ENCODE measurements at places on chromosomes 1 and 21.

DNA sequence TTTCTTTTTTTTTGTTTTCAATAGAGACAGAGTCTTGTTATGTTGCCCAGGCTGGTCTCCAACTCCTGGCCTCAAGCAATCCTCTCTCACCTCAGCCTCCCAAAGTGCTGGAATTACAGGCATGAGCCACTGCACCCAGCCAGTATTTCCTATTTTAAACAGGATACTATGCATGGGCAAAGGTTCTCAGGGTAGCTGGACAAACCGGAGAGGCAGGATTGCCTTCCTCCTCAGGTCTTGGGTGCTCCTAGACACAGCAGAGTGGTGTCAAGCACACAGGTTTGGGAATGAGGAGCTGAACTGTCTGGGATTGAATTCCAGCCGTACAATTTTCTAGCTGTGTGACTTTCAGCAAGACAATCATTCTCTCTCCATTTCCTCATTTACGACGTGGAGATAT lies 22.9 kb upstream of the HNRNPU start:
- DNase-seq: no peak

GRCh38 chr1:201753492-201753891 lies 75.5 kb upstream of the IPO9 start:
- no peak for DNase-seq

DNA sequence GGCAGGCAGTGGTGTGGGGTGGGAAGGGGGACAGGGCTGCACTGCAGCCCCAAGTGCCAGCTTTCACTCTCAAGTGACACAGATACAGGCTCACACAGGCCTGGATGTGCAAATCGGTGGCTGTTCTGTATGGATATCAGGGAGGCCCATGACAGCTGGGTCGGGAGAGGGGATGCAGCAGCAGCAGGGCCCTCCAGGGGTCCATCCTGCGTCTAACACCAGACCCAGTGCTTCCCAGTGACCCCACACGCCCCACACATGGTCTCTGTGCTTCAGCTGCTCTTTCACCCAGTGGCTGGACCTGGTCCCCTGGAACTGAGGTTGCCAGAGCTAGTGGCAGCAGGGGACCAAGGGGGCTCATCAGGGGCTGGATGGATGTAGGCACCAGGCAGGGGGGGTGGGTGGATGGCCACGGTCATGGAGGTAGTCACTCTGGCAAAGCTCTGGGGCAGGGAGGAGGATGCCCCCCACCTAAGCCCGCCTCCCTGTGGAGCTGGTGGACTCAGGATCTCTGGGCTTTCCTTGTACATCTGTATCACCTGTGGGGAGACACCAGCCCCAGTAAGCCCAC lies 13.9 kb downstream of the BTBD19 start:
- no peak for DNase-seq

- DNase-seq: peak; percentile 98
Observed at GRCh38 chr1:153990468-153991150, at the start of gene RPS27. TSS of gene RPS27 (plus strand) at chr1:153990762. CDS start at chr1:153990797, 35 bp downstream.

GRCh38 chr1:93579891-93580290 lies 101.7 kb downstream of the BCAR3 start:
- peak; percentile 92 for DNase-seq

DNA sequence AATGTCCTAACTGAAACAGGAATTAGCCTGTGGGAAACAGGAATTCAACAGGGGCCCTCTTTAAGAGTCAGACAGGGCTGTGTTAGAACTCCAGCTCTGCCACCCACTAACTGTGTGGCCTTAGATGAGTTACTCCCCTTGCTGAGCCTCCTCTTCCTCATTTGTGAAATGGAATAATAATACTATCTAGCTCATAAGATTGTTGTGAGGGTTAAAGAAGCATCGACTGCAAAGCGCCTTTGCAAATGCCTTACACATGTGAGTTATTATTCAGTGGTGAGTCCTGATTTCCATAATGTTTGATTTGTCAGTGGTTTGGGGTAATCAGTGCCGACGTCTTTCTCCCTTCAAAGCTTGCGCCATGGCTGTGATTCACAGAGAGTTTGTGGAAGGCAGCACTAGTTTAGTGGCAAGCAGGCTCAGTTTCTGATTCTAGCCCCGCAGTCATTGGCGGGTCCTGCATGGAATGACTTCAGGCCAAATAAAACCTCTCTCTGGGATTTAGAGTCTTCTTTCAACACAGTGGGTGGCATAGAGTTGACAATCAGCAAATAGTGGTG lies 388.5 kb downstream of the PLPP3 start:
- DNase-seq: no peak

DNA sequence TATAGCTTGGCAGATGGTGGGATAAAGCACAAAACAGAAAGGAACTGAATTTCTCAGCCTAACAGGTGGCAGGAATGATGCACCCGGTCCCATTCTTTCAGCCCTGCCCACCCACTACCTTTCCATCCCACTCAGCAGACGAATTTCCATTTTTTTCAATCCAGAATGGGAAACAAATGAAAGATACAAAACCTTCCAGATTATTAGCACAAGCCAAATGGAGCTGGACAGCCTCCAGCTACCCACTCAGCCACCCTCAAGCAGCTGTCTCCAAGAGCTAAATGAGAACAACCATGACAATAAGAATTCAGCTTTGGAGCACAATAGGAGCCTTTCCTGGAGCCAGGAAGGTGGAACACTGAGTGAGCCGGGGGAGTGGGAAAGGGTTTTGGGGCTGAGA lies 96.3 kb upstream of the ST6GALNAC5 start:
- DNase-seq: no peak

GRCh38 chr1:176903474-176903873 lies 261.0 kb downstream of the ASTN1 start:
- DNase-seq: peak; percentile 7

- no peak for DNase-seq
Observed at GRCh38 chr21:42515708-42516502, 2.3 kb downstream of the SLC37A1 start.

DNA sequence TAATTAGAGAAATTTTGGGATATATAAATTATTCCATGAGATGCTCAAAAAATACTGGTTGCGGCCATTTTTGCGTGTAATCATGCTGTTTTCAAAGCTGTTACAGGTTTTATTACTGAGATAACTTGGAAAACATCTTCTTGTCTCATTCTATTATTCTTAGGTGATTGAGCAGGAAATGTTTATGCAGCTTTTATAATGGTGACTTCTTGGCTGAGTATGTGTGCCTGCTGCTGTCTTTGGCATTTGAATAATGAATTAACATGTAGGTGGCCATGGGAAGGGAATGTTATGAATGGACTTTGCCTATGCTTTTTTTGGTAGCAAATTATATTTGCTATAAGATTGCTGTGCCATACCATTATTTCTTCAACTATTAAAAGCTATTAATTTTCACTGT lies 52.5 kb downstream of the RASAL2 start:
- DNase-seq: peak; percentile 22

- peak; percentile 75 for DNase-seq
Observed at GRCh38 chr1:59332983-59333382, 36.1 kb downstream of the FGGY start.

- DNase-seq: peak; percentile 41
Observed at GRCh38 chr1:150615346-150616201, 13.8 kb downstream of the ENSA start.

DNA sequence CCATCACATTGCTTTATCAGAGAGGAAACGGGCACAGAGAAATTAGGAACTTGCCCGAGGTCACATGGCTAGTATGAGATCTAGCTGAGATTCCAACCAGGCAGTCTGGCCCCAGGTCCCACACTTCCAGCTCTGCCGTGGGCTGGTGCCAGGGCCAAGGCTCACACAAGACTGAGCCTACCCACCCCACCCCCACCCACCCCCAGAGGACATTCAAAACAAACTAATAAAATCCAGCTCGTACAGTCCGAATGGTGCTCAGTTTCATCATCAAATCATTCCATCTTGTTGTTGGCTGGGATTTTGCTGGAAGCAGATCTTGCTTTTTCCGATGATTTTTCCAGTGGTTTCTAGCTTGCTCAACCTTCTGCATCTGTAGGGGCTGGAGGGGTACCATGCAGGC lies 27.9 kb downstream of the MATN1 start:
- no peak for DNase-seq

GRCh38 chr1:155184835-155185782 lies 11.5 kb downstream of the TRIM46 start:
- no peak for DNase-seq

GRCh38 chr1:110339407-110340206 lies 430 bp downstream of the RBM15 start:
- peak; percentile 77 for DNase-seq

GRCh38 chr1:34128186-34128889 lies 36.7 kb downstream of the CSMD2 start:
- DNase-seq: no peak

- DNase-seq: no peak
Observed at GRCh38 chr1:89051955-89052312, 13.1 kb downstream of the GBP1 start.

GRCh38 chr1:194447636-194448035 lies 1261.2 kb upstream of the B3GALT2 start:
- DNase-seq: no peak

DNA sequence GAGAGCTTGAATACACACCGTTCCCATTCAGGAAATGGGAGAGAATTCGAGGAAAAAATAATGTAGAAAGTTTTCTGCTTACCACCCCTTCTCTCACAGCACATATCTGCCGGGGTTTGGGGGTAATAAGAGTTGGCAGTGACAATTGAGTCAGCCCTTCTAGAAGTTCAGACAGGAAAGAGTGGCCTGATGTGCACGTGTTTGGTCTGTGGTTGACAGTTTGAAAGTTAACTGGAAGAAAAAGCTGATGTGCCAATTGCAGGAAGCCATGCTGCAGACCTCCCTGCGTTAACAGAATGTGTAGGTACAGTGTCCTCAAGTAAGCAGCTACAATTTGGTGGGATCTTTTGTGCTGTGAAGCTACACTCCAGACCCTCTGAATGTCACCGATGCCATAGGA lies 50.9 kb downstream of the DHX9 start:
- DNase-seq: peak; percentile 20

DNA sequence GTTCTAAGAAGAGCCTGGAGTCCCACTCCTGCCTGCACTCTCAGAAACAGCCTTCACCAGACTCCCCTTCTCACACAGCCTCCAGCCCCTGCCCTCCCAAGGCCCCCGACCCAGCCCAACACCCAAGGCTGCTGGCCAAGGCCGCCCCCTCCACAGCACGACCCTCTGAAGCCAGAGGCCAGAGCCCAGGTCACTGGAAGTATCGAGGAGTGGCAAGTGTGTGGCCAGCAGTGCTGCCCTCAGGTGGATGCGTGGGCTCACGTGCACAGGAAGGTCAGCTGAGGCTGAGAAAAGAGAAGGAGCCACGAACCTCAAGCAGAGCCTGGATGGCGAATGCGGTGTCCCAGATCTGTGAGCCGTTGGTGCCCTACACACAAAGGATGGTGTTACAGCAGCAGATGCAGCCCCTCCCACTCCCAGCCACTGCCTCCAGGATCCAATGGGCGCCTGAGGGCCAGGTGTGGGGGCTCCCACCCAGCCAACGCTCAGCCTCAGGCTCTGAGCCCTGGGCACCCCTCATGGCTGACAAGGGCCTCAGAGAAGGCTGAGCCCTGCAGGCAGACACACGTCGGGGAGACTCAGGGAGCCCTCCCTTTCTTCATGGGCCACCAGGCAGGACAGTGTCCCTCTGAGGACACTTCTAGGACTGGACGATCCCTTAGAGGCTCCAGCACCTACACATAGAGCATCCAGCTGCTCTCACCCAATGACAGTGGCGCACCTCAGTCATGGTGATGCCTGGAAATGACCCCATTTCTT lies 18.0 kb downstream of the LSS start:
- no peak for DNase-seq

GRCh38 chr1:197101978-197102377 lies 34.9 kb upstream of the F13B start:
- no peak for DNase-seq

DNA sequence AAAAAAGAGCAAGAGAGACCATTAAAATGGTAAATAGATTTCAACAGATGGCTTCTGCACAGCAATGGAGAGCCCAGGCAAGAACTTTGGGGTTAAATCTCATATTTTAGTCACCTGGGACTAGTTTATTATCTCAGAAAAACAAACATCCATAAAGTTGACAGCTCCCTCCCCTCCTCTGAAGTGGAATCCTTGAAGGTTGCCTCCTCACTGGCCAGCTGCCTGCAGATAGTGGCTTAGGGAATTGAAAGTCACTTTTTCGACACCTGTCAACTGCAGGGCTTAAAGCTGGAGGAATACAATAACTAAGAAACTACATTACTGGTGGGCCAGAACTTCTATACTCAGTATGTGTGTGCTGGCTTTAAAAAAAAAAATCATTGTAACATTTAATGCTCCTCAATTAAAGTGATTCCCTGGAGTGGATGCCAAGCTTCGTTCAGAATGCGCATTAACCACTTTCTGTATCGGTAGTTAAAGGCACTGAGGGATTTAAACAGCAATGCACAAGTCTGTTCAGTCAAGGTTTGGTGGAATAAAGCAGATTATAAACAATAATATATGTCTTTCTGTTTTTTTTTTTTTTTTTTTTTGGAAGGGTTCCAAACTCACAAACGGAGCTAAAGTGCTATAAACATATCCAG lies 52.5 kb downstream of the LHX4 start:
- DNase-seq: no peak

DNA sequence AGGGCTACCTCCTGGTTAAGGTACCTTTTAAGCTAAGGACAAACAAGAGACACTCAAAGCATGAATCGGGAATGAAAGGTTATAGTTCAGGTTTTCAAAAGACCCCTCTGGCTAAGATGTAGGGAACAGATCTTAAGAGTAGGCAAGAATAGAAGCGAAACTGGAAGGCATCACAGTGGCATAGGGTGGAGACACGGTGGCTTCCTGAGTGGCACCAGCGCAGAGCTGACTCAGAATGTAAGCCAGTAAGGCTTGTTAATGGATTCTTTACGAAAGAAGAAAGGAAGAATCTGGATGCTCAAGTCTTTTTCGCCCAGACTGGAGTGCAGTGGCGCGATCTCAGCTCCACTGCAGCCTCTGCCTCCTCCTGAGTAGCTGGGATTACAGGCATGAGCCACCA lies 21.2 kb downstream of the PADI6 start:
- no peak for DNase-seq

DNA sequence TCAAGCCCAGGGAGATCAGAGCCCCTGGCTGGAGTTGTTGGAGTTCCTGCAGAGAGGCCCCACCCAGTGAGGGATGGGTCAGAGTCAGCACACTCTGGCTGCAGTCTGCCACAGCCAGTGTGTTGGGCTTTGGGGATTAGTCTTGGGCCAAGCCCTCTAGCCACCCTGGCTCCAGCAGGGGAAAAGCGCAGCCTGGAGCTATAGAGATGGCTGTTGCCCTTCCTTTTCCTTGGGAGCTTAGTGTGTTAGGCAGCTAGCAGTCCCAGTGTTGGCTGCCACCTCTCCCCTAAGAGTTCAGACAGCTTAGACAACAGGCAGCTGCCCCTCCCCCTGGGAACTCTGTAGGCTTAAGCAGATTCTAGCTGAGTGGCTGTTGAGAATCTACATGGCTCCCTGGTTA lies 45.1 kb downstream of the DPT start:
- DNase-seq: no peak

GRCh38 chr1:97007840-97008604 lies 286.4 kb downstream of the PTBP2 start:
- DNase-seq: peak; percentile 10

- DNase-seq: no peak
Observed at GRCh38 chr1:157732755-157733154, 32.2 kb upstream of the FCRL3 start.
